ENCODE measurements at places on chromosomes 13 and 19.

DNA sequence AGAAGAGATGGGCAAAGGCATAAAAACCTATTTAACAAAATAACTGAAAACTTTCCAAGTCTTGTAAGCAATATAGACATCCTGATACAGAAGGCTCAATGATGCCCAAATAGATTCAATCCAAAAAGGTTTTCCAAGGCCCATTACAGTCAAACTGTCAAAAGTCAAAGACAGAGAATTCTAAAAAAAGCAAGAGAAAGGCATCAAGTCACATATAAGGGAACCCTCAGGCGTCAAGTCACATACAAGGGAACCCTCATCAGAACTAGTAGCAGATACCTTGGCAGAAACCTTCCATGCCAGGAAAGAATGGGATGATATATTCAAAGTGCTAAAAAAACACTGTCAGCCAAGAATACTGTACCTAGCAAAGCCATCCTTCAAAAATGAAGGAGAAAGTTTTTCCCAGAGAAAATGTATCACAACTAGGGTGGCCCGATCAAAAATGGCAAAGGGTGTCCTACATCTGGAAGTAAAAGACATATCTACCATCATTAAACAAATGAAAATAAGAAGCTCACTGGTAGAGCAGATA lies 21.2 kb downstream of the ZNF829 start:
- DNase-seq = no peak

GRCh38 chr13:37427843-37428494 lies 170.6 kb downstream of the POSTN start:
- DNase-seq = no peak

DNA sequence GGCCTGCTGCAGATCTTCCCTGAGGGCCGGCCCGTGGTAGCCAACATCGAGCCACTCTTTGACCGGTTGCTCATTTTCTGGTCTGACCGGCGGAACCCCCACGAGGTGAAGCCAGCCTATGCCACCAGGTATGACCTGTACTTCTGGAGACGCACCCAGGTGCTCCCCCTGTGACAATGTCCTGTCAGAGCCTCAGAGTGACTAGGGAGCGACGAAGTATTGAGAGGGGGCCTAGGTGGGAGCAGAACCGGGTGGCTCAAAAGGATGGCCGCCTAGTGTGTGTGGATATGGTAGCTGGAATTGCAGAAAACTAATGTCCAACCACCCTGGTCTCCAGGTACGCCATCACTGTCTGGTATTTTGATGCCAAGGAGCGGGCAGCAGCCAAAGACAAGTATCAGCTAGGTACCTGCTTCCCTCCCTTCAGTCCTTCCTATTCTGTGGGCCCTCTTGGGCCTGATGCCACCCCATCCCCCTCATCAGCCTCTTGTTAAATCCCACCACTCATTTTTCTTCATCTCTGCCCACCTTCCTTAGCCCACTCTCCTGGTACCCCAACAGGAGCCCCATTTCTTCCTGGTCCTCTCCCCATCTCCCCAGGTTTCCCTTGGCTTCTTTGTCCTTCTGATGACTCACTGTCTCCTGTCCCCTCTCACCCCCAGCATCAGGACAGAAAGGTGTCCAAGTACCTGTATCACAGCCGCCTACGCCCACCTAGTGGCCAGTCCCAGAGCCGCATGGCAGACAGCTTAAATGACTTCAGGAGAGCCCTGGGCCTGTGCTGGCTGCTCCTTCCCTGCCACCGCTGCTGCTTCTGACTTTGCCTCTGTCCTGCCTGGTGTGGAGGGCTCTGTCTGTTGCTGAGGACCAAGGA lies 8.4 kb downstream of the EGLN2 start:
- no peak for DNase-seq

DNA sequence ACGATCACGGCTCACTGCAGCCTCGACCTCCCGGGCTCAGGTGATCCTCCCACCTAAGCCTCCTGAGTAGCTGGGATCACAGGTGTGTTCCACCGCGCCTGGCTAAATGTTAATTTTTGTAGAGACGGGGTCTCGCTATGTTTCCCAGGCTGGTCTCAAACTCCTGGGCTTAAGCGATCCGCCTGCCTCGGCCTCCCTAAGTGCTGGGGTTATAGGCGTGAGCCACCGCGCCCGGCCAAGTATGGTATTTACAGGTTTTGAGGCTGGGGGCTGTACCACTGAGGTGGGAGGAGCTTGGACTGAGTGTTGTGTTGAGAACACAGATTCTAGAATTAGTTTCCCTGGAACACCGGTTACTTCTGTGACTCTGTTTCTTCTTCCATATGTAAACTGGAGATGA lies 452 bp upstream of the PPM1N start:
- no peak for DNase-seq

DNA sequence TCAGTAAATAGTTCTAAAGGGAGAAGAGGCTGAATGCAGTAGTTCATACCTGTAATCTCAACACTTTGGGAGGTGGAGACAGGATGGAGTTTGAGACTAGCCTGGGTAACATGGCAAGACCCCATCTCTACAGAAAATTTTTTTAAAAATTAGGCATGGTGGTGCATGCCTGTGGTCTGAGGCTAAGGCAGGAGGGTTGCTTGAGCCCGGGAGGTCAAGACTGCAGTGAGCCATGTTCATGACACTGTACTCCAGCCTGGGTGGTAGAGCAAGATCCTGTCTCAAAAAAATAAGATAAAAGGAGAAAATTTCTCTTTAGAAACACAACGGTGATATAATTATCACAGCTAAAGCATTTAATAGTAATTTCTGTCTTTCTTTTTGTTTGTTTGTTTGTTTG lies 57.1 kb downstream of the SIPA1L3 start:
- no peak for DNase-seq

DNA sequence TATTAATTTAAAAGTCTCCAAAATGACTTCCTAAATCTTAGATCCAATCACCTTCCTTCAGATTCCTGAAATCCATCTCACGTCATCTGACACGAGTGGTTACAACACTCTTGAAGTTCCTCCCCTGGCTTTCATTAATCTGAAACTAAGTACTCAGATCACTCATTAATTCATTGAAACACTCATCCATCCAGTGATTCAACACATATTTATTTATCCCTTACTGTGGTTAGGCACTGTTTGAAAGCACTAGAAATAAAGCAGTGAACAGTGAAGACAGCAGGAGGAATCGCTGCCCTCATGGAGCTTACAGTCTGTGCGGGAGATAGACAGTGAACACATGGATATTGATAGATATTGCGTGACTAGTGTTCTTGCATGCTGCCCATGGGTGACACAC lies 472.4 kb downstream of the DCT start:
- no peak for DNase-seq

DNA sequence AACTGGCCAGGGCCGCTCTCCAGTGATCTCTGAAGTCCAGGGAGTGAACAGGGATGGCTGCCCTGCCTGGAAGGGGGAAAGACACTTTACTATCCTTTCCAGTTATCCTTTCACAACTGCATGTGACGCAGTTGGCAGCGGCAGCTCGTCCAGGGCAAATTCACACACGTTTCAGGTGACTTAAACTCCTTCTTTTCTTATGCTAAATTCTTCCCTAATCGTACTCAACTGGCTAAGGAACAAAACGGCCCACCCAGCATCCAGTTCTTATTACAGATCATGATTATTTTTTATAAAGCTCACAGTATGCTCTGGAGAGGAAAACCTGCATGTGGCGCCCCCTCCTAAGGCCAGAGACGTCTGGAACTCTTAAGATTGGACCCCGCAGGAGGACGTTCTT lies 767.1 kb downstream of the UQCRFS1 start:
- no peak for DNase-seq

DNA sequence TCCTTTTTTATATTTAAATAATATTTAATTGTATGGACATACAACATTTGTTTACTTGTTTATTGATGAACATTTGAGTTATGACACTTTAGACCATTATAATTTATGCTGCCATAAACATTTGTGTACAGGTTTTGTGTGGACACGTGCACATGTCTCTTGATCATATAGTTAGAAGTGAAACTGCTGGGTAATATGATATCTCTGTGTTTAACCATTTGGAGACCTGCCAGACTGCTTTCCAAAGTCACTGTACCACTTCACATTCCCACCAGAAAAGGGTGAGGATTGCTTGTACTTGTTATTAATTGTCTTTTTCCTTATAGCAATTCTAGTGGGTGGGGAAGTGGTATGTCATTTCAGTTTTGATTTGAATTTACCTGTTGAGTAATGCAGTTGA lies 145.6 kb upstream of the KLHL1 start:
- DNase-seq = no peak

DNA sequence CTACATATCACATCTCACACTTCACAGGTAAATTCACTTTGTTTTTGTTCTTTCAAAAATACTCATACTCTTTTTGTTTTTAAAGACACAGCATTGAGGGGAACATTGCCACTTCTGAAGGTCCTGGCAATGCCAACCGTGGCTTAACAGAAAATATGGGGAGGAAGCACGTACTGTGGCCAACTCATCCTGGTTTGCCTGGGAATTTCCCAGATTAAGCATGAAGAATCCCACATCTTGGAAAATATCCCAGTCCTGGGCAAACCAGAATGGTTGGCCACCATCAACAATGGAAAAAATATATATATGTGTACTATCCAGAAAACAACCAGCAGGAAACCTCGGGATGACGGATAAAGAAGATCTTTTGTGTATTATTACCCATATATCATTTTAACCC lies 1032.2 kb upstream of the SLC10A2 start:
- no peak for DNase-seq

GRCh38 chr13:19586904-19587634 lies 25.7 kb upstream of the TPTE2 start:
- peak; percentile 57 for DNase-seq

- DNase-seq = no peak
Measured at GRCh38 chr13:58804832-58805231, 1173.3 kb downstream of the PCDH17 start.

GRCh38 chr13:51122868-51123566 lies 11.9 kb upstream of the C13orf42 start:
- DNase-seq = no peak

Measured in stimulated activated CD4-positive, alpha-beta T cell treated with anti-CD3 and anti-CD28 coated beads, TNF-alpha, amount 100 ng/mL, for 1 hour (primary cell).